Amniotic epithelial cell (primary cell): ENCODE measurements at places on chromosomes 7 and 10.

- peak; percentile 45 for DNase-seq
Measured at GRCh38 chr10:122850705-122851640, 5.3 kb upstream of the CUZD1 start.

GRCh38 chr10:11835061-11835460 lies 11.9 kb downstream of the PROSER2 start:
- no peak for DNase-seq

DNA sequence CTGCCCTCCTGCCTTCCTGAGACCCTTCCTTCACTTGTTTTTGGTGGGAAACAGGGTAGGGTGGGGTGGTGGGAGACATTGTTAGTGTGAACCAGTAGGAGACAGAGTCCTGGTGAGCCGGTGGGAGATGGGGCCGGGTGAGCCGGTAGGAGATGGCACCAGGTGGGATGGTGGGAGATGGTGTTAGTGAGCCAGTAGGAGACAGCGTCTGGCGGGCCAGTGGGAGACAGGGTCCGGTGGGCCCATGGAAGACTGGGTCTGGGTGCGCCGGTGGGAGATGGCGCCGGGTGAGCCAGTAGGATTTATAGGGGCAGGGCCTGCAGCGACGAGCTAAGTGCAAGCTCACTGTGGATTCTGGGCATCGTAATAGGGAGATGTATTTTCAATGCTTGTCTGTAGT lies 116.8 kb downstream of the TRRAP start:
- no peak for DNase-seq

- DNase-seq, result peak; percentile 46
Measured at GRCh38 chr10:7788639-7789286, 786 bp downstream of the ATP5F1C start.

DNA sequence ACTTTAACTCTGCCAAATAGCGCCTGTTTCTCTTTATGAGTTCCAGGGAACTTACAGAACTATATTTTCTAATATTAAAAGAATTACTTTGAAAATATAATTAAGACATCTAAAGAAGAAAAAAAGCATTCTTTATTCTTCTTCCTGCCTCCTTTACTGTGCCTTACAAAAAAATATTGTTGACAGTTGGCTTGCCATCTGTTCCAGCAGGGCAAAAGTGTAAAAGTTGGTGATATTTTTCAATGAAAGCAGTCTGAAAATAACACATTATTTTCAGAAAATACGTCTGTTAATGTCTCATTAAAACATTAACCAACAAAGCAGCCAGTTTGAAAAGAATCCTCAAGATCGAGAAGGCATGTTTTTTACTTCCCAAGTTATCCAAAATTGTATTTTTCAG lies 1032.2 kb upstream of the LRRTM3 start:
- no peak for DNase-seq

DNA sequence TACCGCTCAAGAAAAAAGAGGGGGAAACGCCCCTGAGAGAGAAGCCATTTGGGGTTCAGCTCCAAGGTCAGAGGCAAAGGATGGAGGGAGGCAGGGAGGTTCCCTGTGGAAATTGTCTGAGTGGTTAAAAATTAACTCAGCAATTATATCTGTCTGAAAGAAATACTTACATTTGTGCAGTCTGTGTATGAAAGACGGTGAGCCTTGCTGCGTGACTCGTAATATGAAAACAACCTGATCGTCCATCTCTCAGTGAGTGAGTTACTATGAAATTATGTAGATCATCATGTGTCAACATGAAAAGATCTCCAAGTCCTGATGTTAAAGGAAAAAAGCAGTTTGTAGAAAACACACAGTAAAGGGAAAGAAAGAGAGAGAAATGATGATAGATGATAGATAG lies 67.2 kb upstream of the FAM204A start:
- DNase-seq, result no peak

DNA sequence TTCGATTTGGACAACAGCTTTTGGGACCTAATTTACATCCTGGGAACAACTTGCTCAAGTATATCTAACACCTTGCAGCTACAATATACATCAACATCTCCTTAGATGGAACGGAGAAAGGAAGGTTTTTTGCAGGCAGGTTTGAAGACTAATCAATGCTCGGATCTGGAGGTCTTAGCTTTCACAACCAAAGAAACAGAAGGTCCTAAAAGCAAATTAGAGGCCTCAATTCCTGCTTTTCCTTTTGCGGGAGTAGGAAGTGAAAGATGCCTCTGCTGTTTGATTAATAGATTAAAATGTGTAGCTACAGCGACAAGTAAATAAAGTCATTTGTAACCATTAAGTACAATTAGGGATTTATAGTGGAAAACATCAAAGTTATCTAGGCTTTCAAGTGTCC lies 3.7 kb upstream of the SP8 start:
- no peak for DNase-seq

- peak; percentile 50 for DNase-seq
Measured at GRCh38 chr7:47093320-47094234, 488.3 kb downstream of the TNS3 start.

GRCh38 chr7:95396136-95397032 lies at the start of gene PON3:
Gene PON3, minus strand, starts transcription at chr7:95396375. Its CDS starts 25 bp downstream, at chr7:95396350.
- no peak for DNase-seq

GRCh38 chr10:11386044-11386443 lies 225.4 kb downstream of the USP6NL start:
- no peak for DNase-seq

DNA sequence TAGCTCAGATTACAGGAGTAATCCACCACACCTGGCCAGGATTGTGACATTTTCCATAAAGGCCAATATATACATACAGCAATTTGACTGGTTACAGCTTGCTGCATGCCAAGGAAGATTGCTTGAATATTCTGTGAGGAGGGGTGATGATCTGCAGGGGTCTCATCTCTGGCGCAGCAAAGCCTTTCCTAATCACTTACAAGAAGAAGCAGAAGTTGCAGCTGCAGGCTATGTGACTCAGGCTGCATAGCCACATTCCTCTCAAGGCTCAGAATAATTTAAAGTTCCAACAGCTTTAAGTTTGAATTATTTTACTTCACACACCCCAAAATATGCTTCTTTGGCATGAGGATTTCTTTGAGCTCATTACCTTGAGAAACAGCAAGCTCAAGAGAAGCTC lies 11.4 kb upstream of the RASGEF1A start:
- DNase-seq, result no peak
